ENCODE measurements at places on chromosomes 1 and 21.

GRCh38 chr1:53073868-53074311 is 11.9 kb downstream of the PODN start:
- no peak for DNase-seq

DNA sequence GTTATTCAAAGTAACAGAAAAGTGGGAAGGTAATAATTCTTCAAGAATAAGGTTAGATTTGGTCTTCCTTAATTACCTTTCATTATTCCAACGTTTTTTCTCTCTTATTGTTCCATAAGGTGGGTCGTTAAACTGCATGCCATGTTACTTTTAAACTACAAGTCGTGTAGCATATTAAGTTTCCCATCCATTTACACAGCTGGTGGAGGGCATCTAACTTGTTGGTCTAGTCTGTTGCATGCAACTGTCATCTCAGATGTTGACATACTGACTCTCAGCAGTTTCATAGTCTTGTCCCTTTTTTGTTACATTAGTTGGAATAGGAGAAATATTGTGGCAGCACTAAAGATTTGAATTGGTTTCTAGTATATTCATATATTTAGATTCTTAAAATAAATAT is 54.6 kb upstream of the BMP8A start:
- DNase-seq: no peak

GRCh38 chr1:230857822-230858221 is 10.5 kb downstream of the C1orf198 start:
- no peak for DNase-seq

GRCh38 chr1:71417421-71417820 is 336.6 kb upstream of the ZRANB2 start:
- no peak for DNase-seq

GRCh38 chr1:153629343-153629665 is 1.1 kb downstream of the S100A1 start:
- DNase-seq: no peak

- DNase-seq: no peak
These were observed 16.8 kb downstream of the VCAM1 start for GRCh38 chr1:100736324-100736723.

DNA sequence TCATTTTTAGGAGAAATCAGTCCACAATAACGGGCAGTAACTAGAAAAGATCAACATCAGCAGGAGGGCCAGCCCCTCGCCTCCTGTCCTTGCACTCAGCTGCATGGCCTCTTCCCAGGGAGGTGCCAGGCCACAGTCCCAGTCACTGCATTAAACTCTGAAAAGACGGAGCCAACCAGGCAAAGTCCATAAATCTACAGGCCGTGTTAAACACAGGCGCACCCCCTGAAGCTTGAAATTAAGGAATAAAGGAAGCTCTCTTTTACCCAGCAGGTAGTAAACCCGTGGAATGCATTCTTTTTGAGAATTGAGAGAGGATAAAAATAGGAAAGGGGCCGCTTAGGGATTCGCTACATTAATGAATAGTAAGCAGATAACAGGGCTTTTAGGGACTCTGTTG is 18.4 kb downstream of the H6PD start:
- no peak for DNase-seq

- no peak for DNase-seq
These were observed 820 bp upstream of the TTF2 start for GRCh38 chr1:117059334-117059677.

- DNase-seq: no peak
These were observed 859 bp upstream of the ERMAP start for GRCh38 chr1:42815941-42816584.

DNA sequence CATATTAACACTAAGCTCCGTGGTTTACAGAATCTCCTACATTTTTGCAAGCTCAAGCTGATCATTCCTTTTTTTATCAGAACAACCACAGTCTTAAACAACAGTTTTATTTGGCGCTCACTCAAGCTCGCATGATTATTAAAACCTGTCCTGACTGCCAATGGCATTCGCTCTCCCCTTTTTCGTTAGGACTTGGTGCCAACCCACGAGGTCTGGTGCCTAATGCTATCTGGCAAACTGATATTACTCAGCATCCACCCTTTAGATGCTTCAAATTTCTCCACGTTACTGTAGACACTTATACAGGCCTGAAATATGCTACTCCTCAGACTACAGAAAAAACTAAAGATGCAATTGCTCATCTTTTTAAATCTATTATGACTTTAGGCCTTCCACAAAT is 23.0 kb upstream of the ITLN1 start:
- no peak for DNase-seq

- no peak for DNase-seq
These were observed 90.0 kb downstream of the HFM1 start for GRCh38 chr1:91314643-91315042.
